ENCODE measurements at places on chromosomes 3 and 15.

DNA sequence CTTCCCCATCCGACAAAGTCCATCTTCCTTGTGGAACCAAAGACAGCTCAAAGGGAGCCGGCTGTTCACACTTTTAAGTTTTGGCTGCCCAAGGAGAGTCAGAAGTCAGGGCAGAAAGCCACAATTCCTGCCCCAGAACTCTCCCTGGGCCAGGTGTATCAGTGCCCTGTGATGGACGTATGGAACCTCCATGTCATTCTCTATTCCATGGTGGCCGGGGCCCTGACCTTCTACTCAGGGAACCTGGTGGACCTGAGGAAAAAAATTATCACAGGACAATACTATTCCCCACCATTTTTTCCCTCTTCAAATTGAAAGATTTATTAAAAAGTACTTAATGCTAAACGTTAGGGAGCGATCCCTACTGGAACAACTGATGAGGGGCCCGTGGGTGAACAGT, 66.6 kb downstream of the HMCES start:
- DNase-seq = no peak

GRCh38 chr3:197258168-197258755, 40.1 kb downstream of the DLG1 start:
- DNase-seq = no peak

- DNase-seq = no peak
Measured at GRCh38 chr15:100663915-100664281, 61.5 kb downstream of the ASB7 start.

DNA sequence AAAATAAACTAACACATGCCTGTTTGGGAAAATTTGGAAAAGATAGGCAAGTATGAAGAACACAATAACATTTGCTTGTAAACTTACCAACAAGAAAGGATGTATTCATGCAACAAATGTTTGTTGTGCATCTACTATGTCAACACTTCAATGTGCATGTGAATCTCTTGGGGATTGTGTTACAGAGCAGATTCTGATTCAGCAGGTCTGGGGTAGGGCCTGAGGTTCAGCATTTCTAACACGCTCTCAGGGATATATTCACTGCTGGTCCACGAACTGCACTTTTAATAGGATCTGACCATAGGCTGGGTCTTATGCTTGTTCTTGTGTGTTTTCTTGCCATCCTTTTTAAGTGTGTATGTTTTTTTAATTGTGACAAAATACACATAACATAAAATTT, 11.8 kb downstream of the GPD1L start:
- DNase-seq = no peak

DNA sequence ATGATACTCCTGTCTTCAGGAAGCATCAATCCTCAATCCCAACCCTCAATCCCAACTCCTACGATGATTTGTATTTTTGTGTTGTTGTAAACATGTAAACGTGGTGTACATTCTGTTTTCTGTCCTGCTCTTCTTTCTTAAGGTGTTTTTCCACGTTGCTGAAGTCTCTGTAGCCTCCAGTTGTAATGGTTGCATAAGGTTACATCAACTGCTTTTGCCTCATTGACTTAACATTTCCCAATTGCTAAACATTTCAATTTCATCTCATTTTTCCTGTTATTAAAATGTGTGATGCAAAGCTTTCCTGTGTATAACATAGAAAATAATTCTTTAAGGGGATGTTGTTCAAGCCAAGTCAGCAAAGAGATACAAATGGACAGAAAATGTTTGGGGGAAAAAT, 33.4 kb downstream of the HRH1 start:
- DNase-seq = no peak

DNA sequence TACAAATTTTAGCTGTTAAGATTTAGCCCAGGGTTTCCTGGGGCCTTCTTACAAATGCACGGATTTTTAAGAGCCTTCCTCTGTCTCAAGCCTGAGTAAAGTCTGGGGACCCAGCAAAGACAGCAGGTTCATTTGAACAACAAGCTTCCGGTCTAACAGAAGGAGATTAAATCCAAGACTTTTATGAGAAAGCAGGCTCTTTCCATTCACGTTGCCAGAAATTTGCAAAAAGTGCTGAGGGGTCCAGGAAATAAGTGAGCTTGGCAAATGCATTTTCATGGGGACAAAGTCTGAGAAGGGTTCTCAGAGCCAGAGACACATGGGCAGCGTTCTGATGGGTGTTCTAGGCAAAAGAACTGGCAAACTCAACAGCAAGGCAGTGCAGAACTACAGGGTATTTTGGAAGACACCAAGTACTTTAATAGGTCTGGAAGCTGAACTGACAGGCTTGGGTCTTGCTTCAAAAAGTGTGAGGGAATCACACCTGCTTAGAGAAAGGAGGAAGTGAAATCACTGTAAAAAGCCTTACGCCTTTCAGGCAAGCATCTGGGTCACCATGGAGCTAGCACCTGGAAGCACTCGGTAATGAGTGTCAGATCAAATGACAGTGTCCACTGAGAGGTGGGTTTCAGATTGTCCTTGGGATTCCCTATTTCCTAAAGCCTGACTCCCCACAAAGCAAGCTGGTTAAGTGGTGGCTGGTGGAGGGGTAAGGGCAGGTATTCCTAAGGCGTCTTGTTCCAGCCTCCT, 115.8 kb upstream of the ARHGEF3 start:
- DNase-seq = no peak

DNA sequence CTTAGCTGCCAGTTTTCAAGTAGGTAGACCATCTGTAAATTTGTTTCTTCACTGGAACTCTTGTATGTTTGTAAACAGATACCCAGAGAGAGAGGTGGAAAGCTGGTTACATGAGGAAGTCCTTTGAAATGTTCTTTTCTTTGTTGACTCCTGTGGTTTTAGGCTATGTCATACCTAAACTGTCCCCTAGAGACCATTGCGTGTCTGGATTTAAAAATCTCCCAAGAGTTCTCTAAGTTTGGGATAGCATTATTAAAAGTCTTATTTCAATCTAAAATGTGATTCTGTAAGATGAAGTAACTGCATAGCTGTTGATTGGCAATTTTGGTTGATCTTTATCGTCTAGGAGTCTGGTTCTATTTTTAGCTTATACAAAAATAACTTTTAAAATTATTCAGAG, 127.2 kb downstream of the GHSR start:
- peak; percentile 87 for DNase-seq

DNA sequence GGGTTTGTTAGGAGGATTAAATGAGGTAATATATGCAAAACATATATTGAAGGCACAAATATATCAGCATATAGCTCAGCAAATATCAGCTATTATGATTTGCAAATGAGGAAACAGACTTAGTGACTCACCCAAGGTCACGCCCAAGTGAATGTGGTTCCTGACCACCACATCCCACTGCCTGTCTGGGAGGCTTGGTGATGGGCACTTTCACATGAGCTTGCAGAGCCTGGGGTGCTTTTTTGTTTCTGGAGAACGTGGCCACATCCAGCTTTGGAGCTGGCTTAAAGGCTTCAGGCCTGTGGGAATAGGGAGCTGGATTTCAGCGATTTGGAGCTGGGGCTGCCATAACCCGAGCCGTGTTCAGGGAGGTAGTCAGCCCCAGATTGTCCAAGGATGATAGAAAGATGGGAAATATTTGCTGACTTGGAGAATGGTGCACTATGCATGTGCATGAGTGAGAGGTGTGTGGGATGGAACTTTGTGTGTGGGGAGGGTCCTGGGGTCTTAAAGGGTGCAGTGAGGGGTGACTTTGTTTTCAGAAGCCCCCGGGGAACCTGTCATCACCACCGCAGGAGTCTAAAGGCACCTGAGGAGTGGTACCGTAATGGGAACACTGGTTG, 12.0 kb upstream of the FGD5 start:
- DNase-seq = no peak

DNA sequence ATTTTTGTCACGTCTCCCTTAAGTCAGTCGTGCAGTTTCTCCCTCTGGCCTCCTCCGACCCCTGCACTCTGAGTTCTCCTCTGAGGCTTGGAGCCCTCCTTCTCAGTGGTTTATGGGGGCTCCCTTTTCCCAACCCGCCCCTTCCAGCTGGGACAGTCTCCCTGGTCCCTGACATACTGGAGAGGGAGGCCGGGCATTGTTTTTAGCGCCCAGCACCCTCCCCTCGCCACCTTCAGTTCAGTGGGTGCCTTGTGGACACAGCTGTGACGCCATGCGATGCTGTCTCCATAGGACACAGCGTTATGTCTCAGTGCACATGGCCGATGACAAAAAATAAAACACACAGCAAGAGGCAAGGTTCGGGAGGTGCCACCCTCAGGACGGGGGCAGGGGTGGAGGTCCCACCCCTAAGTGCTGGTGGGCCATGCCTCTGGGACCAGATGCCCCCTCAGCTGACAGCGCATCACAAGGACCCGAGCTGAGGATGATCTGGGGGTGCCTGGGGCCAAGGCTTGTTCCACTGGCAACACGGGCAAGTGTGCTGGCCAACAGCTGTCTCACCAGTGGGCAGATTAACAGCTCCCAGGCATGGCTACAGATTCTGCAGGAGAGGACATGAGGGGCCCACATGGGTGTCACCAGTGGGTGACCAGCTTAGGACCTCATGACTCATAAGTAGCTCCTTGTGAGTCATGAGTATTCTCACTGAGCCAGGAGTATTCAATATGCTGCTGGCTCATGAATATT, 81.6 kb downstream of the PLXNA1 start:
- DNase-seq = peak; percentile 40

DNA sequence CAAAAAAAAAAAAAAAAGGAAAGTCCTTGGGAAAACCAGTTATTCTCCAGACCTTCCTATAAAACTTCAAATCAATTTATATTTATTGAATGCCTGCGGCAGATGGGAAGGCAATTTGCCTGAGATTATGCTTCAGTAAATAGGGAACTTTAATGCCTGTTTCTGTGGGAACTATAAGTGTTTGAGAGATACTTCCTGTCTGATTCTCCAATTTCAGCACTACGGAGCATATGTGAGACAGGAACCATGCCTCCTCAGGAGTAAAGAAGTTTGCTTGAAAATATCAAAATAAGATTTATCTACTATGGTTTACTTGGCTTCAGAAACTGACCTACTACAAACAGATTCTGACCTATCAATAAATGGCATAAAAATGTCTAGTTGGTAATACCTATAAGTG, 135.5 kb downstream of the CBLB start:
- no peak for DNase-seq

GRCh38 chr15:79197285-79197684, 85.2 kb upstream of the ANKRD34C start:
- no peak for DNase-seq

DNA sequence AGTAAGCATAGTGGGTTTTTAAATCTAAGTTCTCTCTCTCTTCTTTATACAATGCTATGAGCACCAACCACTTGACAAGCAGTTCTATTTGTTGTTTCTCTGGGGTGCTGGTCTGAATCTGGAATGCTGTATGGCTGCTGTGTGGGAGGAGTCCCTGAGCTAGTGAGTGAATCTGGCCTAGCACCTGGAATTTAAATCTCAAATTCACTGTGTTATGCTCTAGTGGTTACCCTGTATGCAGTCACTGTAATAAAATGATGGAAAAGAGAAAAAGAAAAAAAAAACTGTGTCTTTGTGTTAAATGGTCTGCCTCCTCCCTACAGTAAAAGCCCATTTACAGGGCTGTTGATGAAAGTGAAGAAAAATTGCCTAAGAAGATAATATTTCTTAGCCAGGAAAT, 155.0 kb downstream of the ATP8B4 start:
- DNase-seq = no peak

DNA sequence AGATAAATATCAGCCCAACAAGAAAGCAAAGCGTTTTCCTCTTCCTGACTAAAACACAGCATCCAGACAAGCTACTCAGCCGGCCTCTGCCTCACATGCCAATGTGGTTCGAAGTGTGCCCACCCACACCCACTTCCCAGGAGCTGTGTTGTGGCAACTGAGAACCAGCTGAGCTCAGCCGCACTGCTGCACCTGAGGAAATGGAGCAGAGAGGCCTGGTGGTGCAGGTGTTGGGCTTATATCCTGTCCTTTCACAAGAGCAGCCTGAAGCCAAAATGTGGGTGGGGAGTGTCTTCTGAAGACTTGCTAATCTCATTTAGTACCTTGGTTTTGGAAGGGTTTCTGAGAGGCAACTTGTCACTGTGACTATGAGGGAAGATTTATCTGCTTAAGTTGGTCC, 23.0 kb upstream of the RETNLB start:
- no peak for DNase-seq

DNA sequence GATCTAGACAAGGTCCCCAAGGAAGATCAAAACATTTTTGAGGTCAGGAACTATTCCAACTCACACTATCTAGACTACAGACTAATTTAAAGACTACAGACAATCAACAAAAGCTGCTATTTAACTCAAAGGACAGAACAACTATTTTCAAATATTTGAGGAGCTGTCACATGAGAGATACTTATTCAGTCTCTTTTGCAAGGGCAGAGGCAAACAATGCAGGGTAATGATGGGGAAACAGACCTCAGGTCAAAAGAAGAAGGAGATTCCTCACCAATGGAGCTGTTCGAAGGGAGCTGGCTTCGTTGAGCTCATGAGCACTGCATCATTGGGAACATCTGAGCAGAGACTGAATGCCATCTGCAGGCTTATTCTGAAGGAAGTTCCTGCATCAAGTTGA, 231.9 kb downstream of the DTWD1 start:
- DNase-seq = no peak

- no peak for DNase-seq
Measured at GRCh38 chr15:73952913-73953750, 26.9 kb downstream of the LOXL1 start.

GRCh38 chr3:111072031-111072921, 660 bp downstream of the NECTIN3 start:
- DNase-seq = peak; percentile 58

DNA sequence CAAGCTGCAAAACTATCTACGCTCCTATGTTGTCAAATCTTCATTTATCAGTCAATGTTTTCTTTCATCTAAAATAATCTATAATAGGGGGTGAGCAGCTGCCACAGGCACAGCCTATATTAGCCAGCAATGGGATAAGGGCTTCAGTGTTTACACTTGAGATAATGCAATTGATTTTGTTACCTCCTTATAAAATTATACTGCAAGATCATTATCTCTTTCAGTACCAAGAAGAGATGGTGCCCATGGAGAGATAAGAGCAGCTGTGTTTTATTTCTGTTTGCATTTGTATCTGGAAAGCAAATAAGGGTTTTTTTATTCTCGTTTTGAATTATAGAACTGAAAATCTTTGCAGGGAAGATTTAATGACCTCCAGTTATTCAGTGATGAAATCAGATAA, 68.9 kb downstream of the PLD1 start:
- no peak for DNase-seq

- no peak for DNase-seq
Measured at GRCh38 chr3:147757866-147758265, 348.7 kb downstream of the ZIC1 start.

DNA sequence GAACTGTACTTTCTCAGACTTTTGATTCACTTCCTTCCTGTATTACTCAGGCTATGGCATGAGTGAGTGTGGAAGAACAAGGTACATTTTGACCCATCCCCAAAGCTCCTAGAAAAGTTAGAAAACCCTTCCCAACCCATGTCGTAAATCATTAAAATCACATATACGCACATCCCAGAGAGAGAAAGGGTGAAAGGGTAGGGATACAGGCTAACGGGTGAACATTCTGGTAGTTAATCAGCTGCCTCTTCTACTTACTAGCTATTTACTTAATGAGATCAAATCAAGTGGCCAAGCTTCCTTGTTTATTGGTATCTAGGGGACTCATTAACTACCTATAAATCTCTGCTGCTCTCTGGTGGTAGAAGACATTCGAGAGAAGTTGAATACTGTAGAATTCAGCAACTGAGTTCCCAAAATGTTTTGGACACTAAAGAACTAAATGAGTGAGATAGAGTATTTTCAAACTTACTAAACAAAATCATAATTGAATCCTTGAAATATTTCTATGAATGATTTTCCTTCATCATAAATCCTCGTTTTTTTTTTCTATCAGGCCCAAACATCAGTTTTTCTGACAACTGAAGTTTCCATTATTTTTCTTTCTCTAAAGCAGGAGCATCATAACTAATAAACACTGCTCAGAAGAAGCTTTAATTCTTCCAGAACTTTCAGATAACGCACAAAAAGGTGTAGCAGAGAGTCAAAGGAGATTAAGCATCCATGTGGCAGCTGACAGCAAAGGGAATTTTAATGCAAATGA, 124.2 kb downstream of the IMPG2 start:
- DNase-seq = peak; percentile 68
